CD4-positive, CD25-positive, alpha-beta regulatory T cell (primary cell): ENCODE measurements at places on chromosomes 1 and 21.
A peak's percentile ranks its signal among the peaks of the same experiment; 100 is the strongest.

GRCh38 chr21:42781150-42781970, 98.0 kb downstream of the WDR4 start:
- H3K4me1 ChIP-seq: peaks cover 40% of the 10 kb centered on the region
- H3K27me3 ChIP-seq: no peaks in the 10 kb centered on the region
- no peak overlapping the region for H3K4me3 ChIP-seq
- DNase-seq: no peak
- H3K36me3 ChIP-seq: no peaks in the 10 kb centered on the region

DNA sequence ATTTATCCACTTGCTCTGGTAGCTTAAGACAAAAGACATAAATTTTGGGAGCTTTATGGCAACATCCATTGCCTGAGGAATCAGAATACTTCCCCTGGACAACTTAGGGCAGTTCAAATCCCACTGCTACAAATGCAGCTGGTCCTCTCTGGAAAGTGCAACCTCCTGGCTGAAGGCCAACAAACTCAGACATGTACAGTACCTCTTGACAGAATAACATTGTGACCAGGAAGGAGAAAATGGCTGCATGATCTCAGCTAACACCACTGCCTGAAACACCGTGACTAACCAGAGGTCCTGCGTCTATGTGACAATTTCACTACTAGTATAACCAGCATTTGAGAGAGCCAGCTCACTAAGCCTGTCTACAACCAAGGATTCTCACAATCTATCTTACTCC, 218.9 kb downstream of the CRB1 start:
- H3K4me3 ChIP-seq: no peak overlapping the region
- no peaks in the 10 kb centered on the region for H3K4me1 ChIP-seq
- H3K36me3 ChIP-seq: no peaks in the 10 kb centered on the region
- DNase-seq: no peak
- H3K27me3 ChIP-seq: peaks cover 2% of the 10 kb centered on the region

DNA sequence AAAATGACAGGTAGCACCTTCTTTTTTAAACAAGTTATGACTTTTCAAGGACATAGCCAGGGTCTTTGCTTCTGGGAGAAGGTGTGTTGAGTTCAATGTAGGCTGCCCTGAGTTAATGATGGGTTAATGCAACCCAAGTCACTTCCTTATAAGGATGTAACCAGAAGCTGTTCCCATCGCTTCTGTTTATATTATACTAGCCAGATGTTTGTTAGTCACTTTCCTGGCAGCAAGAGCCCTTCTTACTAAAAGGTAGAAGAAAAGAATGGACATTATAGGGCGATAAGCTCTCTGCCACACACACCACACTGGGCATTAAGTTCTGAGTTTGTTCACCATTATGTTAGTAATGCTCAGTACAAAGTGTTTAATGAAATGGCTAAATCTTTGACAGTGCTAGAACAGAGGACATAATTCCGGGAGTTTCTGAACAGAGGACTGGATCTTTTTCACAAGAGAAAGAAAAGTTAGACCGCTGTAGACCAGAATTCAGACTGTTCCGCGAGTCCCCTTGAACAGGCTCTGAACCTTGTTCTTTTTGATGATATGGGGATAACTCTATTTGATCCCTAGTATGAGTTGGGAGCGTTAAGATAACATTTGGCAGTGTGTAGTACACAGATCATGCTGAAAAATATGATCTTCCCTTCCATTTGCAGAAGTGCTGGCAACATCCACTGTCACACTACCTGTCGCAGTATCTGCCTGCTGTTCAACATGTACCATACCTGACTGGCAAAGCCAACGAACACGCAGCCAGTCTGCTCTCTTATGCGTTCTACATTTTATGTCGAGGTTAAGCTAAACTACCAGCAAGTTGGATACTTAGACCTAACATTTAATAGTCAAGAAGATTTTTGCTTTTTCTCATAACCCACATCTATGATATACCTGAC, 41.0 kb downstream of the DEGS1 start:
- no peak overlapping the region for H3K27ac ChIP-seq
- DNase-seq: no peak
- no peaks in the 10 kb centered on the region for H3K4me1 ChIP-seq
- H3K36me3 ChIP-seq: peaks cover 20% of the 10 kb centered on the region

DNA sequence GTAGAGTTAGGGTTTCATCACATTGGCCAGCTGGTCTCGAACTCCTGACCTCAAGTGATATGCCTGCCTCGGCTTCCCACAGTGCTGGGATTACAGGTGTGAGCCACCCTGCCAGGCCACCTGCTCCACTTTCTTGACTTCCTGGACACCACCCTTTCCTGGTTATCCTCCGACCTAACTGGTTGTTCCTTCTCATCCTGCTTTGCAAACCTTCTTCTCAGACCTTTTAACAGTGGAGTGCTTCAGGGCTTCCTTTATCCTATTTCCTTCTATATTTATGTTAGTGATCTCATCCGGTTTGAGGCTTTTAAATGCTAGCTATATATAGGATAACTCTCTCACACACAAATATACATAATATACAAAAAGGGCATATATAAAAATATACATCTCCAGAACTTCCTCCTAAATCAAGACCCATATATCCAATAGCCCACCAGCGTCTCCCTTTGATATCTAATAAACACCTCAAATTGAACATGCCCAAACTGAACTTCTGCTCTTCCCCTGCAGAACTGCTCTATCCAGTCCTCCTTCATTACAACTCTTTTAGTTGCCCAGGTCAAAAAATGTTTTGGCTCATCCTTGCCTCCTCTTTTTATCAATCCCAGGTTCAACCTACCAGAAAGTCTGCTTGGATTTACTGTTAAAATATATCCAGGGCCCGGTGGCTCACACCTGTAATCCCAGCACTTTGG, 19.5 kb upstream of the UQCRHL start:
- H3K27me3 ChIP-seq: no peaks in the 10 kb centered on the region
- no peak overlapping the region for H3K27ac ChIP-seq
- H3K4me1 ChIP-seq: peaks cover 4% of the 10 kb centered on the region
- H3K36me3 ChIP-seq: no peaks in the 10 kb centered on the region

- H3K4me1 ChIP-seq: no peaks in the 10 kb centered on the region
- no peaks in the 10 kb centered on the region for H3K36me3 ChIP-seq
- no peak overlapping the region for H3K4me3 ChIP-seq
- no peak for DNase-seq
Measured at GRCh38 chr1:81585371-81585770, 215.4 kb upstream of the ADGRL2 start.

DNA sequence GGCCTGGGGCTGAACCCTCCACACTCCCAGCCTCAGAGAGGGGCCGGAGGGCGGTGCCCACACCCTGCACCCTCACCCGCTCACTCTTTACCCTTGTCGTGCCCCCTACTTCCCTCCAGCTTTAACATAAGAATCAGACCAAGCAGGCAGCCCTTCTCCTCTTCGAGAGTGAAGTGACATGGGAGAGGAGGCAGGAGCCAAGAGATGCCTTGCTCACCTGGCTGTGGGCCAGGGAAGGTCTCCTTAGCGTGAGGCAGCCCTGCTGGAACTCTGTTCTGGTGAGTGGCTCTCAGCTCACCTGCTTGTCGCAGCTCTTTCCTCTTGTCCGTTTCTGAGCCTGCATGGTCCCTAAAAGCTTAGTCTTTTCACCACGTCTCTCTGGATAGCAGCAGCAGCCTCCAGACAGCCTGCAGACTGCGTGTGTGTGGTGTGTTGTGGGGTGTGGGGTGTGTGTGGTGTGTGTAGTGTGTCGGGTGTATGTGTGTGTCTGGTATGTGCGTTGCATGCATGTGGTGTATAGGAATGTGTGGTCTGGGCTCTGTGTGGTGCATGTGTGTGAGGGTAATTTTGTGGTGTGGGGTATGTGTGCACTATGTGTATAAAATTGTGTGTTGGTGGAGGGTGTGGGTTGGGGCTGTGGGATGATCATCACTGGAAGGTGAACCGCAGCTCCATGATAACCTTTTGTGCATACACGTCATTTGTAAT, 86.7 kb downstream of the CCDC185 start:
- peaks cover 4% of the 10 kb centered on the region for H3K4me1 ChIP-seq
- DNase-seq: no peak
- no peaks in the 10 kb centered on the region for H3K27me3 ChIP-seq
- H3K36me3 ChIP-seq: no peaks in the 10 kb centered on the region
- H3K4me3 ChIP-seq: no peak overlapping the region

- H3K27ac ChIP-seq: no peak overlapping the region
- peaks cover 2% of the 10 kb centered on the region for H3K27me3 ChIP-seq
- no peaks in the 10 kb centered on the region for H3K36me3 ChIP-seq
- peaks cover 17% of the 10 kb centered on the region for H3K4me1 ChIP-seq
Measured at GRCh38 chr1:40878906-40879305, 16.7 kb upstream of the CITED4 start.

GRCh38 chr21:35511696-35512162, 462.6 kb upstream of the RUNX1 start:
- no peak for DNase-seq
- H3K4me3 ChIP-seq: no peak overlapping the region
- H3K27me3 ChIP-seq: peaks cover 3% of the 10 kb centered on the region
- H3K36me3 ChIP-seq: no peaks in the 10 kb centered on the region
- H3K4me1 ChIP-seq: peaks cover 4% of the 10 kb centered on the region

DNA sequence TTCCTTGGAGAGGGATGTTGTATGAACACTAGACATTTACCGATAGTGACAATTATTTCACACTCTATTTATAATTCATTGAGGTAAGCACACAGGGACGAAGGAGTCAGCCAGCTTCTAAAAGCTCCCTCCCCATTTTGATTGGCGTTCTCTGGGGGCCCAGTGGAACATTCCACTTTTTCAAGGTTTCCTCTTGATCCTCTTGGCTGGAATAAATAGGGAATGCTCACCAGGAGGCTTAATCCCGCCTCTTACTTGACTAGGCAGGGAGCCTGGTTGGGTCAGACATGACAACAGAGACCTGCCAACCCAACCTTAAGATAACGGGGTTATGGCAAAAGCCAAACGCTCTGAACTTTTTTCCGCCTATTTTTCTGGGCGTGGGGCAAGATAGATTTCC, 974 bp downstream of the ACTN2 start:
- H3K27me3 ChIP-seq: peaks cover 33% of the 10 kb centered on the region
- no peak overlapping the region for H3K27ac ChIP-seq
- no peak for DNase-seq
- H3K4me3 ChIP-seq: peak overlapping the region; percentile 10

DNA sequence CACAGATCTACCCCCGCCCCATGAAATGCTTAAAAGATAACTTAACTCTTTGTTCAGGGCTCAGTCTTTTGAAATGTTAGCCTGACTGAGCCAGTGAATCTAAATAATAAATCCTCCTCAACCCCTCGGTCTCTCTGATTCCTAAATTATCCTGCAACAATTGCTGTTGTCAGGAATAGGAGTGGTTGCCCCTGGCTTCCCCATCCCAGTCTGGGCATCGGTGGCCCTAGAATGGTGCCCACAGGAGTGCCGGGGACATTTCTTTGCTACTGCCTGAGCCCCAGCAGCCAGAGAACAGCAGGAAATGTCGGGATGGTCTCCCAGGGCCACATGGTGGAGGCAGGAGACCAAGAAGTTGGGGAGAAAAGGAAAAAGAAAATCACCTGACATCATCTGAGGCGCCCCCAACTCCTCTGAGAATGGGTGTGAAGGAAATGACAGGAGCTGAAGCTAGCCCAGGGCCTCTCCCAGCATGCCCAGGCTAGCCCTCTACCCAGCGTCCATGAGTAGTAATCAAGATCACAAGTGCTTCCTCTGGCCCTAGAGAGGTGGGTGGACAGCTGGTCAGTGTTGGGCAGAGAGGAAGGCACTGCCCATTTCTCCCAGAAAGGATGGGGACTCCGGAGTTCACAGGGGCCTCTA, 1.6 kb downstream of the PADI4 start:
- H3K27me3 ChIP-seq: no peaks in the 10 kb centered on the region
- H3K27ac ChIP-seq: no peak overlapping the region
- no peak overlapping the region for H3K4me3 ChIP-seq
- H3K4me1 ChIP-seq: no peaks in the 10 kb centered on the region
- no peak for DNase-seq

- H3K36me3 ChIP-seq: no peaks in the 10 kb centered on the region
- H3K4me1 ChIP-seq: no peaks in the 10 kb centered on the region
- H3K27me3 ChIP-seq: no peaks in the 10 kb centered on the region
- no peak overlapping the region for H3K27ac ChIP-seq
- no peak for DNase-seq
- no peak overlapping the region for H3K4me3 ChIP-seq
Measured at GRCh38 chr21:14923468-14923867, 141.3 kb downstream of the NRIP1 start.

GRCh38 chr1:901108-901859, 22.4 kb upstream of the SAMD11 start:
- H3K4me3 ChIP-seq: no peak overlapping the region
- H3K4me1 ChIP-seq: peaks cover 18% of the 10 kb centered on the region
- H3K27me3 ChIP-seq: peaks cover 9% of the 10 kb centered on the region
- no peak for DNase-seq
- no peaks in the 10 kb centered on the region for H3K36me3 ChIP-seq

DNA sequence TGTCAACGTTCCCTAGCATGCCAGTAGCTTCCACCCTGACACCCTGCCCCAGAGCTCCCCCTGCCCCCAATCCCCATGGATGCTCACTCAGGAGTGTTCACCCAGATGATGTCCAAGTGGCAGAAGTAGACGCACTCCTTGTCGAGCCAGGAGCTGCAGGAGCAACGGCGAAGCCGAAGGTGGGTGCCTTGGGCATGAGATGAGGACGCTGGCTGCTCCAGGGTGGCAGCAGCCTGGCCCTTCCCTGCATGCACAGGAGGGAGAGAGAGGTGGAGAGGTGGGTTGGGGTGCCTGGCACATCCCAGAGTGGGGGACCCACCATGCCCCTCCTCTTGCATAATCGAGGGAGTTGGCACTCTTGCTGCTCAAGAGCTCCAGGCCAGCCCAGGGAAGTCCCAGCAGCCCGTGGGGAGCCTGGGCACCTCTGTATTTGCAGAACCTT, 502 bp downstream of the EDN2 start:
- no peak overlapping the region for H3K27ac ChIP-seq
- no peak for DNase-seq
- no peak overlapping the region for H3K4me3 ChIP-seq

GRCh38 chr1:164671966-164672571, 113.1 kb downstream of the PBX1 start:
- DNase-seq: no peak
- no peaks in the 10 kb centered on the region for H3K4me1 ChIP-seq
- H3K27me3 ChIP-seq: no peaks in the 10 kb centered on the region
- no peak overlapping the region for H3K27ac ChIP-seq

- peak overlapping the region; percentile 22 for H3K4me3 ChIP-seq
- peak; percentile 20 for DNase-seq
Measured at GRCh38 chr1:100995198-100995988, 30.2 kb downstream of the DPH5 start.

DNA sequence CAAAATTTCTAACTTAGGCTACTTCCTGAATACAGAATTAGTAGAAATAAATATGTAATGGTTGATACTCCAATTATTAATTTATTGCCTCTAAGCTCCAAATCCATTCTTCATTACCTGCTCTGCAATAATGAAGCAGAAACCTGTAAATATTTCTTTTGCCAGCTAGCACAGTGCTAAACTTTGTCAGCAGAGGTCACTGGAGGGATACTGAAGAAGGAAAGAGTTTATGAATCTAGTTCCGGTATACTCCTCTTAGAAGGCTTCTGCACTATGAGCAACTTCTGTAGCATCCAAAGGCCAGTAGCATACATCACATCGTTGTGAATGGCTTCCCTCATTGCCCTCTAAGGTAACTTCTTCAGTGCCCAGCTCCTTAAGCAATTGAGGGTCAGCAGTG, 81.0 kb upstream of the LHX8 start:
- no peak overlapping the region for H3K4me3 ChIP-seq
- no peaks in the 10 kb centered on the region for H3K27me3 ChIP-seq
- no peak for DNase-seq
- H3K27ac ChIP-seq: no peak overlapping the region
